ENCODE measurements at places on chromosomes 5 and 9.
A peak's percentile ranks its signal among the peaks of the same experiment; 100 is the strongest.

- peak; percentile 48 for DNase-seq
These were observed 95.8 kb downstream of the ALDH1A1 start for GRCh38 chr9:72856972-72857623.

GRCh38 chr9:69532396-69532795, 139.8 kb downstream of the APBA1 start:
- DNase-seq, result no peak

GRCh38 chr9:92632641-92633040, 37.3 kb downstream of the IPPK start:
- no peak for DNase-seq

- DNase-seq, result no peak
These were observed 266.8 kb downstream of the AOPEP start for GRCh38 chr9:94993160-94993820.

DNA sequence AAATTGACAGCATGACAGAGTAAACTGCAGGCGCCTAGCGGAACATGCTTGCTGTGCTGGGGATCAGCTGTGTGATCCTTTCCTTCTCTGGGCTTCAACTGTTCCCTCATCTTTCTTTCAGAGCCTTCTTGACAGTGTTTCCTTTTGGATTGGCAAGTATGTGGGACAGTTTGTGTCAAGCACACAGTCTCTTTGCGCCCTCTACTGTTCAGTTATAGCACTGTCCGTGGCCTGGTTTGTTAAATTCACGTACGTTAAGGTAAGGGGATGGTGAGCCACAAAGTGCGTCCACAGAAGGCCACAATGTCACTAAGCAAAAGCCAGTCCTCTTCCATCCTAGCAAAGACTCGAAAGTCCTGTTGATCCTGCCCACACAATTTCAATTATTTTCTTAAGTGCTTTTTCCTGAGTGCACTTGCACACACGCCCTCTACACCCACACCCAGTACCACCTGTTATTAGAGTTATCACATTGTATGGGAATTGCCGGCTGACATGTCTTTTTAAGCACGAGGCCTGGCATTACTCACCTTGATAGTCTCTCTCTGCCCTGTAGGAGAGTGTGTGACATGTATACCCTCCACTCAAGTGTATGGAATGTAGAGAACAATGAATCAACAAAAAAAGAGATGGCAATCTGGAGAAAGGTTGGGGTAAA, 22.5 kb upstream of the PTPN3 start:
- peak; percentile 73 for DNase-seq

GRCh38 chr5:143739746-143740145, 72.2 kb upstream of the HMHB1 start:
- no peak for DNase-seq

DNA sequence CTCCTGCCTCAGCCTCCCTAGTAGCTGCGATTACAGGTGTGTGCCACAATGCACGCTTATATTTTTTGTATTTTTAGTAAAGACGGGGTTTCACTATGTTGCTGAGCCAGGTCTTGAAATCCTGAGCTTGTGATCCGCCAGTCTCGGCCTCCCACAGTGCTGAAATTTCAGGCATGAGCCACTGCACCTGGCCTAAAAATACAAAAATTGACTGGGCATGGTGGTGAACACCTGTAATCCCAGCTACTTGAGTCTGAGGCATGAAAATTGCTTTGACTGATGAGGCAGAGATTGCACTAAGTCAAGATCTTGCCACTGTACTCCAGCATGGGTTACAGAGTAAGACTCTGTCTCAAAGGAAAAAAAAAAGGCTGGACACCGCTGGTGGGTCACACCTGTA, 13.1 kb upstream of the DYNC2I2 start:
- DNase-seq, result no peak

DNA sequence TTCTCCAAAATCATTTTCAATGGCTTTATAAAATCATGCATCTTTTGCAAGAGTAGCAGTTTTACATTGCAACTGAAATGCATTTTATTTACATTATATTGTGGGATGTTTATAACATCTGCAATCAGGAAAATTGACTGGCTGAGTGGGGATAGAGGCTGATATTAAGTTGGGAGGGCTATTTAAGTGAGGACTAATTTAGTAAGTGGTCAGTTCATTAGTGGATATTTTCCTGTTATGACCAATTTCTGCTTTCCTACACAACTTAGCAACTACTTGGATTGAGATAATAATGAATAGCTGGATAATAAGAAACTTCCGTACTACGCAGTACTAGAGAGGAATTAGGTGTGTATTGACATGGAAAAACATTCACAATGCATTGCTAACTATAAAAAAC, 92.9 kb upstream of the SSBP2 start:
- no peak for DNase-seq

Measured in NCI-H524 (cell line).